ENCODE measurements at places on chromosomes 1 and 21.

DNA sequence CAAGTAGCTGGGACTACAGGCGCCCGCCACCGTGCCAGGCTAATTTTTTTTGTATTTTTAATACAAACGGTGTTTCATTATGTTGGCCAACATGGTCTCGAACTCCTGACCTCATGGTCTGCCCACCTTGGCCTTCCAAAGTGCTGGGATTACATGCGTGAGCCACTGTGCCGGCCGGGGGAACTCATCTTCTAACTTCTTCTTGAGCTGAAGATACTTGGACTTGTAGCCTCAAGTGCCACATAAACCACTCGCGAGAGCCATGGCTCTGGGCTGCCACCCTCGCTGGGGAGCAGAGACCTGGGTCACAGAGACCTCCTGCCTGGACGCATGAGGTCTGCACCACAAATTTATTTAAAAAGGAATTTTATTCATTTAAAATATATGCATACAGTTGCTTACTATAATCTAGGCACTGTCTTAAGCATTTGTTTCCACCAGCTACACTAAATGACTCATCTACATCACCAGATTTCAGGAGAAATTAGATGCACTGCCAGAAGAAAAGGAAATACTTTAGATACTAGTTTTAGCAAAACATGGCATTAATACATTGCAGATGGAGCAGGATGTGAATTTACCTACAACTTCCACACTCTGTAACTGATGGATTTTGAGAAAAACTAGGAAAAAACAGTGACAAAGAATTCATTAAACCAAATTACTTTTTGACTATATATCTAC lies 29.9 kb upstream of the PUM1 start:
- no peak for DNase-seq

GRCh38 chr21:31158789-31159581 lies 120.7 kb upstream of the KRTAP19-8 start:
- no peak for DNase-seq

DNA sequence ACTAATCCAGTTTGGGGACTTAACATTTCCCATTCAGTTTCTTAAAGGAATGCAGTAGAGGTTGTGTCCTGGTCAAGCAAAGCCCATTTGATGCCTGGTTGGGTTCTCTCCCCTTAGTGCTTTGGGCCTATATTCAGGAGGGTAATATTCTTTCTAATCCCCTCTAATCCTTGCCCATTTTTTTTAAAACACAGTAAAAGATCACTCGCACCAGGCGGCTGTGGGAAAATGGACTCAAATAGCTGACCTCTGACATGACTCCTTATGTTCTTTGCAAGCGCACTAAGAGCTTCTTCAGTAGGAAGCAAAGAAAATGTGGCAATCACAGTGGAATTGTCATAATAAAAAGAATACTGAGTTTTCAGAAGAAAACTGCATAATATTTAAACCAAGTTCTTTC lies 49.9 kb downstream of the WNT2B start:
- DNase-seq: no peak

DNA sequence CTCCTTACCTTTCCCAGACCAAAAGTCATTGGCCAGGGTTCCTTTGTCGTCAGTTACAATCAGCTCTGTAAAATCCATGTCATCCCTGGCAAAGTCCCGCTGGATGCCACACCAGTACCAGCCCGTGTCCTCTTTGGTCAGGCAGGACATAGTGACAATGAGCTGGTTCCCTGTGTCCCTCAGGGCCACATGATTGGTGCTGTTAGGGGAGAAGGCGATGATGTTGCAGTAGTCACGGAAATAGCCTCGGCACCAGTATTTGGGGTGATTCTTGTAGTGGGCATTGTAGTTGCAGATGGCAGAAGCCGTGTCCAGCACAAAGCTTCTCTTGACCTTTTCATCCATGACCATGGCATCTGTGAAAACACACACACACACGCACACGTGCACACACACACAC lies 14.8 kb downstream of the ADORA3 start:
- no peak for DNase-seq

GRCh38 chr1:101907264-101907663 lies 89.5 kb downstream of the OLFM3 start:
- DNase-seq: no peak

DNA sequence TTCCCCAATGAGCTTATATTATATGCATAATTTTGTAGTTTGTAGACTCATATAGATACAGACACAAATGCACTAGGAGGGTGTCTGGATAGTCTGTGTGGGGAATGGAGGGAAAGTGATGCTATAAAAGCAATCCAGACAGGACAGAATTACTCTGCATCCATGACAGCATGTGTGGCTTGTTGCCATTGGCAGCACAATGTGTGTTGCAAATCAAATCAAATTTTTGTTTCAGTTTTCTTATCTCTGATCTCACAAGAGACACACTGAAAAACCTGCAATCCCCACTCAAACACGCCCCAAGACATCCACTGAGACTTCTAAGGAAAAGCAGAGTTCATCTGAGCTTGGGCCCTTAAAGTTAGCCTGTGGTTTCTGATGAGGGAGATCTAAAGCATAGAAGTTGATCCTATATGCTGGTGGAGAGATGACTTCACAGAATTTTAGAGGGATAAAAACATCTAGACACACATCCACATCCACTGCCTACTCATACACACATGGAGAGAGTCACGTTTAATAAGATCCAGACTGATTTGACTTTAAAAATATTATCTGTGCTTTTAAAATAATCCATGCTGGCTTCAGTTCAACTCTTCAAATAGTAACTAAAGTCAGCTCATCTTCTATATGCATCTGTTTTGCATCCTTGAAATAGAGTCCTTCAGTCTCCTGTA lies 313.0 kb upstream of the PLXNA2 start:
- no peak for DNase-seq

DNA sequence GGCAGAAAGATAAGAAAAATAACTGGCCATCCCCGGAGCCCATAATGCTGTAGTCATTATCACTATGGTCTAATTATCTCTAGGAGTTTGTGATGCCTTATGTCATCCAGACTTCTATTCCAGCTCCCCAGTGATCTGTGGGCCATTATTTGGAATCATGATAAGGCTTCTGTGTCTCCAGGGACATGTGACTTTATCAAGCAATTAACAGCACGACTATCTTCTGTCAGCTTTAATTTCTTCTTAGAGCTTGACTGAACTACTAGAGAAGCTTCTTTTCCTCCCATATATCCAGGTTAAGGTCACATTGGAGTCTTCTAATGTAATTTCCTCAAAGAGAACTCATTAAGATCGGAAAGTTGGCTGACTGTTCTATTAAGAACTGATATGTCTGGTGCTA lies 100.4 kb downstream of the LHX8 start:
- no peak for DNase-seq

DNA sequence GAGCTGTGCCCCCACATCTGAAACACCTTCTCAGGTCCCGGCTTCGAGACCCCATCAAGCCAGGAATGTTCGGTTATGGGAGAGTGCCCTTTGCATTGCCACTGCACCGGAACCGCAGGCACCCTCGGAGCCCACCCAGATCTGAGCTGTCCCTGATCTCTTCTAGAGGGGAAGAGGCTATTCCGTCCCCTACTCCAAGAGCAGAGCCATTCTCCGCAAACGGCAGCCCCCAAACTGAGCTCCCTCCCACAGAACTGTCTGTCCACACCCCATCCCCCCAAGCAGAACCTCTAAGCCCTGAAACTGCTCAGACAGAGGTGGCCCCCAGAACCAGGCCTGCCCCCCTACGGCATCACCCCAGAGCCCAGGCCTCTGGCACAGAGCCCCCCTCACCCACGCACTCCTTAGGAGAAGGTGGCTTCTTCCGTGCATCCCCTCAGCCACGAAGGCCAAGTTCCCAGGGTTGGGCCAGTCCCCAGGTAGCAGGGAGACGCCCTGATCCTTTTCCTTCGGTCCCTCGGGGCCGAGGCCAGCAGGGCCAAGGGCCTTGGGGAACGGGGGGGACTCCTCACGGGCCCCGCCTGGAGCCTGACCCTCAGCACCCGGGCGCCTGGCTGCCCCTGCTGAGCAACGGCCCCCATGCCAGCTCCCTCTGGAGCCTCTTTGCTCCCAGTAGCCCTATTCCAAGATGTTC lies 4.3 kb downstream of the ADAMTSL4 start:
- DNase-seq: no peak

GRCh38 chr1:98201666-98202081 lies 280.8 kb upstream of the DPYD start:
- no peak for DNase-seq

GRCh38 chr21:42491328-42491727 lies 4.7 kb downstream of the RSPH1 start:
- DNase-seq: no peak
